Articular chondrocyte of knee joint (primary cell): ENCODE measurements at places on chromosomes 4 and X. TPM values are rescaled to one million over a fixed set of nuclear protein-coding genes. Genes with fewer than 3 reads are reported as not detected.

The OR13H1 gene
- total RNA-seq = not detected in 2 replicates

The PDE5A gene
- total RNA-seq = 115 and 186 TPM in 2 replicates

The MAGIX gene
- total RNA-seq = 2.8 and 3.1 TPM in 2 replicates

The FRMD7 gene
- total RNA-seq = 1.6 and 1.8 TPM in 2 replicates

The IL2 gene
- total RNA-seq = not detected in 2 replicates
